HFF-Myc (cell line): ENCODE measurements at places on chromosomes 5 and 9.

DNA sequence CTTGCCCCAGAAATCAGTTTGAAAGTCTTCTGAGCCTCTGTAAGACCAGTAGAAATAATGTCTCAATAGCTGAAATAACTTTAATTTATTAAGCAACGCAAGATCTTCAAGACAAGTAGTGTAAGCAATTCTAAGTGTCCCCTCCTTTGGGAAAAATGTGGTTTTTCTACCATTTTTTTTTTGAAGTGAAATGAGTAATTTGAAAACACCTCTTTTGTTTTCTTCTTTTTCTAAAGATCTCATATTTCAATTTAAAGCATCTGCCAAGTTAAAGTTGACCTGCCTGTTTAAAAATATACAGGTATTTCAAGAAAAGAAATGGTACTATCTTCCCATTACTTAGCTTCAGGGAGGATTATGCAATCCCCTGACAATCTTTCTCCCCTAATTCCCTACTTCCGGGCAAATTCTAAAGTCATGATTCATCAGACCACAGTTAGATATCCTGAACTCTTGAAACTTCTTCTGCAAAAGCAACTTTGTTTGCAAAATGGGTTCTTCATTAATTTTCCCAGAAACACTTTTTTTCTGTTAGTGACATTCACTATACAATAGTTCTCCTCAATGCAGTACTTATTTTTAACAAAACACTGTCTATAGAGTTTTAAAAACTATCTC, 7.8 kb upstream of the ANXA1 start:
- DNase-seq, result peak; percentile 69

GRCh38 chr5:73796164-73797131, 170.5 kb downstream of the ARHGEF28 start:
- peak; percentile 86 for DNase-seq

- no peak for DNase-seq
Measured at GRCh38 chr5:91177639-91178038, 205.5 kb downstream of the ARRDC3 start.

DNA sequence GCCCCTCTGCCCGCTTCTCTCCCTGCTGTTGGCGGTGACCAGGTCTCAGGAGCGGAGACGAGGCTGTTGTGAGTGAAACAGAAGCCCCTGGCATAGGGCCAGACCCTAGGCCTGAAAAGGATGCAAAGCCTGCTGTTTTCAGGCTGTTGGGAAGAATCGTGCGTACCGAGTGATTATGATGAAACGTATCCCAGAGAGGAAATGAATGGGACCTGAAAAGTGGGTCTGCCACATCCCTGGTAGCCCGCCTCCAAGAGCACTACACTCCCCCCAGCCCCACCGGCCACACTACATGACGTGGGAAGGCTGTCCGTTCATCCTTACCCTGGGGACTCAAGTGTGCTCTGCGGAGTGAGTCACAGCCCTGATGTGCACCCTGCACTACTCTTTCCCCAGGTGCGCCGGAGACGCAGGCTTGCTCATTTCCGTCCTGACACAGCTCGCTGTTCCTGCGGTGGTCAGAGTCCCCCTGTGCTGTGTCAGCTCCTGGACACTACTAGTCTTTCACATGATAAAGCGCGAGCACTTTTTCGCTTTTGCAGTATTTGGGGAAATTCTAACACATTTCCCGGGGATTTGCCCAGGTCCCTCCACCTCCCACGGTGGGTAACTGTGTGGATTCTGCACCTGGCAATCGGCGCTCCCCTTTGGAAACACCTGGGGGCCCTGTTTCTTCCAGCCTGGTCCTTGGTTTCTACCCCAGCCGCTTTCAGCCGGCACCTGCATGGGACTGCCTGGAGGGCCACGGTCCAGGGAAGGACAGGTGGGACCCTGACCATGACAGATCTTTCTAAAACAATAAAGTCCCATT, 91.5 kb downstream of the ANKRD33B start:
- no peak for DNase-seq

- DNase-seq, result no peak
Measured at GRCh38 chr9:123946101-123946821, 16.3 kb upstream of the DENND1A start.

DNA sequence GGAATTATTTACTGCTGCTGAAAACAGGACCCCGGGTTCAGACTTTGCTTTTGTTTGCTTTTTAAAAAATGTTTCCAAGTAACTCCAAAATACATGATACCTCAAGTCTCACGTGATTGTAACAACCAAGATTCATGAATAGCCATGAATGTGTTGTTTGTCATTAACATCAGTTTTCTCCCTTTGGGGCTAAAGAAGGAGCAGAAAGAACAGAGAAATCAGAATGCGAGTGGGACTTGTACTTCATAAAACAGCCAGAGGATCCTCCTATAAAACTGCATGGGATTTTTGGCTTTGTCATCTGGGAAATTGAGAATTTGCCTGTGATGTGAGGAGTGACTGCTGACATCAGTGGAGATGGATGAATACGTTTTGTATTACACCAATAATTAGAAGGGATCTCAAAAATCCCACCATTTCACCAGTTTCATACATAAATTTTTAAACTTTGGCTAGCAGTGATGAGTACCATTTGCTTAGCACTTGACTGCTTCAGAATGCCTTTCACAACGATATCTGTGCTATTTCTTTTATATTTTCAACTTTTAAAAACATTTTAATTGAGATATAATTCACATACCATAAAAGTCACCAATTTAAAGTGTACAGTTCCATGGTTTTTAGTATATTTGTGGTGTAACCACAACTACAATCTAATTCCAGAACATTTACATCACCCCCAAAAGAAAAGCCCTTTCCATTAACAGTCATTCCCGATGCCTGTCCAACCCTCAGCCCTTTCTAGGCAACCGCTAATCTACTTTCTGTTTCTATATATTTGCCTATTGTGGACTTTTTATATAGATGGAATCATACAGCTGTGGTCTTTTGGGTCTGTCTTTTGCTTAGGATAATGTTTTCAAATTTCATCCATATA, 126.9 kb upstream of the ANKRD55 start:
- DNase-seq, result no peak

- DNase-seq, result no peak
Measured at GRCh38 chr5:1772634-1773033, 27.0 kb downstream of the MRPL36 start.

GRCh38 chr5:109690242-109690974, 681 bp downstream of the MAN2A1 start:
- no peak for DNase-seq

DNA sequence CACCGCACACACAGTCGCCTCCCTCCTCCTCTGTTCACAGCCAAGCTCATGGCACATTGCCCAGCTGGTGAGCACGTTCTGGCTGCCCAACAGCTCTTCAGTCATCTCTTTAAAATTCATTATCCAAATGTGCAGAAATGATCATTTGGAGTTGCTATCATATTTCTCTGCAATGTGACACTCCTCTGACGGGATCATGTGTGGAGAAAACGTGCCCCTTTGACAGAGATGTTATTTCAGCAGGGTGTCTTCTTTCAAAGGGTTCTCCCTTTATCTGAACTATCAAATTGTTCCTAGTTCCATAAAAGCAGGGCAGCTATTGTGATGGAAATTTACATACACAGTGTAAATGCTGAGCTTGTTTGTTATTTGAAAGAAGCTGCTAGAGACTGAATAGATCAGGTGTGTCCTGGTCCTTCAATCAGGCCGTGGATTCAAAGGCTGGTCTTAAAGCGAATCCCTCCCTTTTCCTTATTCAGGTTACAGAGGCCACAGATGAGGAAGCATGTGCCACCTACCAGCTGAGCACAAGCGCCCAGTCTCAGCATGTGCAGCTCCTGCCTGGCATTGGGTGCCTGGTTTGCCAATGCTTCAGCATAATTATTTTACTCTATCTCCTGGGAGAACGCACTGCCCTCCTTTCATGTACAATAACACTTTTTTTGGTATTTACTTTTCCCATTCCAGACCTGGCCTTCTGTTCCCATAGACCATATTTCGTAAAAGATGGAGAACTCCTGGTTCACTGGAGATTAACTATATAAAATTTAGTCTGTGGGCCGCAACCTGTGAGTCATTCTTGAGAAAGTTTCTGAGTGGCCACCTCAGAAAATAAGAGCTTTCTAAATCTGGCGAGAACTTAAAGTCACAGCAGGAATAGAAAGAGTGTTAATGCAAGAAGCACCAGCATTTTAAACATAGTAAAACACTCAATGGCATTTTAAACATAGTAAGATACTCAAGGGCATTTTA, 433.7 kb downstream of the ENC1 start:
- DNase-seq, result peak; percentile 55

GRCh38 chr9:89815903-89816573, 211.2 kb downstream of the GADD45G start:
- DNase-seq, result no peak
